ENCODE measurements at places on chromosomes 4 and X. TPM values are rescaled to one million over a fixed set of nuclear protein-coding genes. Genes with fewer than 3 reads are reported as not detected.

The FAM200B gene
- total RNA-seq = 34.9 TPM

DNA sequence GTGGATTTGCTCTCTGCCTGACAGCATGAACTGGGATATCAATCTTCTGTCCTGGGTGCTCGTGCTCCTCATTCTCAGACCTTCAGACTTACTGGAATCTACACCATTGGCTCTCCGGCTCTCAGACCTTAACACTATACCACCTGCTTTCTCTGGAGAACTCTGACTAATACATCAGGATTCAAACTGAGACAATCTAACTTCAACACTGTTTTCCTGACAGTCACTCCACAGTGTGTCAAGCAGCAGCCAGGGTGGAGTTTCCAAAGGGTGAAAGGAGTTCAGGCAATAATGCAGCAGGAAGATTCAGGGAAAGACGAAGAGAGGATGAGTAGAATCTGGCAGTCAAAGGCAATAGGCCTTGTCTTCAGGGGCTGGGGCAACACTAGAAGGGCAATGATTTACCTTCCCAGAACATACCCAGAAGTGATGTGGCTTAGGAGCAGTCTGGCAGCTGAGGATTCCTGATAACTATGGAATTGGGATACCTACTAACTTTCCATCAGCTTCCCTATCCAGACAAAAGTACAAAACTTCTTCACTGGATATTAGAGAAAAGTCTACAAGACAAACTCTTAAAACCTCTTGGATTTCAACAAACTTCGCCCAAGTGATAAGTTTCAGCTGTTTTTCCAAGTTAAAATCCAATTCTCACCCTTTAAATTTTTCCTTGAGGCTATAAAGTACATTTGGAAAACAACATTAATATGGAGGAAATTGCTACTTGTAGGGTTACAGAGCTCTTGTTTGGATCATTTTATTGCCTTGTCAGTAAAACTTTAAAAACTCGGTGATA, 58.4 kb upstream of the SLIT2 start:
- H3K36me3 ChIP-seq = no peaks in the 10 kb centered on the region
- no peak overlapping the region for H3K27ac ChIP-seq
- no peak overlapping the region for H3K4me3 ChIP-seq
- no peak for DNase-seq

- H3K36me3 ChIP-seq = no peaks in the 10 kb centered on the region
- DNase-seq = no peak
- no peak overlapping the region for H3K27ac ChIP-seq
- H3K4me1 ChIP-seq = no peaks in the 10 kb centered on the region
Measured at GRCh38 chr4:116453127-116453526, 632.2 kb downstream of the TRAM1L1 start.

The SCML2 gene
- 0.64 TPM for total RNA-seq

GRCh38 chr4:39978904-39979303, 1.2 kb upstream of the PDS5A start:
- H3K4me1 ChIP-seq = peaks cover 18% of the 10 kb centered on the region
- no peak overlapping the region for H3K4me3 ChIP-seq

- no peak for DNase-seq
- no peak overlapping the region for H3K27ac ChIP-seq
- no peaks in the 10 kb centered on the region for H3K27me3 ChIP-seq
- H3K36me3 ChIP-seq = no peaks in the 10 kb centered on the region
- no peaks in the 10 kb centered on the region for H3K4me1 ChIP-seq
- H3K4me3 ChIP-seq = no peak overlapping the region
Measured at GRCh38 chr4:174663216-174663615, 140.9 kb upstream of the HPGD start.

DNA sequence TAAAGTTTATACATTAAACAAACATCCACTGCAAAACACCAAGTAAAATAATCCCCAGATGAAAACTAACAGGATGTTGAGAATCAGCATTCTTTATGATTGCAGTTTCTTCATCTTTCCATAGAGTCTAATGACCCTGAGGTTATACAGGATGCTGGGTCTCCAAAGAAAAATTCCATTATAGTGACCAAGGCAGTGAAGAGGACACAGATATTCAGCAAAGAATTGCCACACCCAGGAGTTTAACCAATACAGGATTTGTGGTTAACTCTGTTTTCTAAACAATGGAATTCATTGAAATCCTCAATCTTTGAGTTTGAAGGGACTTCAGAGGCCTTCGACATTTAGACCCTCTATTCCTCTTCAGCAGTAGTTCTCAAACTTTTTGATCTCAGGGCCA, 76.2 kb upstream of the ESX1 start:
- no peaks in the 10 kb centered on the region for H3K4me1 ChIP-seq
- DNase-seq = no peak
- no peak overlapping the region for H3K27ac ChIP-seq
- no peaks in the 10 kb centered on the region for H3K36me3 ChIP-seq

DNA sequence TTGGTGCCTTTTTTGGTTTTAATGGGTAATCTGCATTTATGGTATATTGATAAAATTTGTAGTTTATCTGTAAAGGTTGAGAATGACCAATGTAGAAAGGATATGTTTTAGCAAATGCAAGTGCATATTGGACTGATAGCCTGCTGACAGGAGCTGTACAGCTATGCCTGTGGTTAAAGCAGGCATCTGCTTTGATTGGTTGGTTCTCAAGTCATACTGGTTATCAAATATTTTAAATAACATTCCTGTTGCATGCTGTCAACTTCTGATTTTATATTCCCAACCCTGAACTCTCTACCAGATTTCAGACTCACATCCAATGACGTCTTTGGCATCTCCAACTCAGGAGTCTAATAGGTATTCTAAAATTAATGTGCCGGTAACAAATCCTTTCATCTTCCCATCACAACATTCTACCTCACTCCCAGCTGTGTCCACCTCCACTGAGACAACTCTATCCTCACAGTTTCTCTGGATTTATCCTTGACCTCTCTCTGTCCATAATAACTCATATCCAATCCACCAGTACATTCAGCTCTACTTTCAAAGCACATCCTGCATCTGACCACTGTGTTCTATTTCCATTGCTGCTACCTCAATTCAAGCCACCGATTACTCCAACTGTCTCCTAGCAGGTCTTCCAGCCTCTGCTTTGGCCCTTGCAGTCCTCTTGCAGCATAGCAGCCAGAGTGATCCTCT, 125.7 kb downstream of the CAMK2D start:
- no peaks in the 10 kb centered on the region for H3K27me3 ChIP-seq
- no peak overlapping the region for H3K4me3 ChIP-seq
- DNase-seq = no peak
- no peaks in the 10 kb centered on the region for H3K36me3 ChIP-seq

DNA sequence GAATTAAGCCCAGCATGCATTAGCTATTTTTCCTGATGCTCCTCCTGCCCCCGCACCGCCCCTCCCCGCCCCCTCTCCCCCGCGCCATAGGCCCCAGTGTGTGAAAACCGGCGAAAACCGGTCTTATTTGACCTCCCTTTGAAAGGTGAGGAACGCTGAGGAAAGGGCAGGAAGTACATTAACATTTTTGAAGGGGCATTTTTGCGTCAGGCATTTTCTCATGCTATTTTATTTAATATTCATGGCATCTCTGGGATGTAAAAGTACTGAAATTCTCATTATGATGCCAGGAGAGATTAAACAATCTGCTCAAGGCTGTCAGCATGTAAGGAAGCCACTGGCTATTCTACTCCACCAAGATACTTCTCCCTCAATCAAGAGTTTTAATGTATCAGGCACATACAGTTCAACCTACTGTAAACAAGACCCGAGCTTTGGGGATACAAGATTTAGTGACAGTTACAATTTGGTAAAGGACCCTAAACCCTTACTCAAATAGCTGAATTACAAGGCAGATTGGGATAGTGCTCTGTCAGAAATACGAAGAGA, 1.2 kb upstream of the NMU start:
- no peaks in the 10 kb centered on the region for H3K36me3 ChIP-seq
- no peak overlapping the region for H3K4me3 ChIP-seq
- DNase-seq = no peak
- no peak overlapping the region for H3K27ac ChIP-seq
- no peaks in the 10 kb centered on the region for H3K27me3 ChIP-seq
- peaks cover 8% of the 10 kb centered on the region for H3K4me1 ChIP-seq

The BMPR1B gene
- total RNA-seq = 3.8 TPM

DNA sequence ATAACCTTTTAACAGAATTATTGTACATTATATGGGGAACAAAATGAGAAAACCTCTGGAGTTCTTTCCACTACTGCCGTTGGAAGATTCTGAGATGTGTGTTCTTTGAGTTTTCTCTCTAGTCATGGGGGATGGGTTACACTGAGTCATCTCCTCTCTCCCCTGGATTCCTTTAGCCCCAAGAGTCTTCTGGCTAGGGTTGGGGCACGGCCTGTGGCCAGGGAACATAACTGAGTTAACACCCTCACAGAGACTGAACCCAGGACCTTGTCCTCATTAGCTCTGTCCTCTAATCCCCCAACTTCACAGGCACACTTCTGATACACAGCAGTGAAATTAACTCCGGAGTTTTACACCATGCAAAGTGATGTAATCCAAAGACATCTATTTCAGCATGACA, 142.3 kb upstream of the F9 start:
- no peak for DNase-seq
- H3K36me3 ChIP-seq = no peaks in the 10 kb centered on the region
- no peaks in the 10 kb centered on the region for H3K4me1 ChIP-seq
- H3K27me3 ChIP-seq = no peaks in the 10 kb centered on the region
- H3K27ac ChIP-seq = no peak overlapping the region

DNA sequence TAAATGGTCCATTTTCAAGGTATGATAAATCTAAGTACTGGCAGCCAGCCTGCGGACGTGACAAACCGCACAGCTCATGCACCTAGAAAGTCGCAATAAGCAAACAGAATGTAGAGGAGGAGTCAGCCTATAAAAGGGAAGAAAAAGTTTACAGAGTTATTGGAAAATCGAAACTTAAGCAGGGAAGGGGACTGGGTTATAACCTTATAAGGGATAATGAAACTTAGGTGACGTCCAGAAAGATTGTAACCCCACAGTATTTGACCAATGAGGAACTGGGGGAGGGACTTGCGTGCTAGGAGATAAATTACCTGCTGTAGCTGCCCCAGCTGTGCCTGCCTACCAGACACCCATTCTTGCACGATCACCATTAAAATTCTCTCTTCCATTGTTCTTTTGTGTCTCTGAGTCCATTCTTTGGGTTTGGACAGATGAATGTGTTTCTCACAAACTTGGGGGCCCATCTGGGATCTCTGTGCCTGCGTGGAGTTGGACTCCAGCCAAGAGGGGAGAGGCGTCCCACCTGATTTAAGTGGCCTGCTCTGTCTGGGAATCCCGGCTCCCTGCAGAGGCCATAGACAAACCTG, 61.0 kb downstream of the ZCCHC12 start:
- H3K4me1 ChIP-seq = no peaks in the 10 kb centered on the region
- H3K27ac ChIP-seq = no peak overlapping the region
- DNase-seq = no peak
- H3K4me3 ChIP-seq = no peak overlapping the region
- H3K27me3 ChIP-seq = no peaks in the 10 kb centered on the region
- no peaks in the 10 kb centered on the region for H3K36me3 ChIP-seq

The MAP9 gene
- total RNA-seq = 5.2 TPM

GRCh38 chr4:11483046-11483445, 54.4 kb upstream of the HS3ST1 start:
- H3K4me1 ChIP-seq = no peaks in the 10 kb centered on the region

- DNase-seq = no peak
- no peaks in the 10 kb centered on the region for H3K4me1 ChIP-seq
- no peaks in the 10 kb centered on the region for H3K27me3 ChIP-seq
- H3K4me3 ChIP-seq = no peak overlapping the region
- H3K36me3 ChIP-seq = no peaks in the 10 kb centered on the region
Measured at GRCh38 chrX:12405306-12405705, 267.0 kb downstream of the FRMPD4 start.

DNA sequence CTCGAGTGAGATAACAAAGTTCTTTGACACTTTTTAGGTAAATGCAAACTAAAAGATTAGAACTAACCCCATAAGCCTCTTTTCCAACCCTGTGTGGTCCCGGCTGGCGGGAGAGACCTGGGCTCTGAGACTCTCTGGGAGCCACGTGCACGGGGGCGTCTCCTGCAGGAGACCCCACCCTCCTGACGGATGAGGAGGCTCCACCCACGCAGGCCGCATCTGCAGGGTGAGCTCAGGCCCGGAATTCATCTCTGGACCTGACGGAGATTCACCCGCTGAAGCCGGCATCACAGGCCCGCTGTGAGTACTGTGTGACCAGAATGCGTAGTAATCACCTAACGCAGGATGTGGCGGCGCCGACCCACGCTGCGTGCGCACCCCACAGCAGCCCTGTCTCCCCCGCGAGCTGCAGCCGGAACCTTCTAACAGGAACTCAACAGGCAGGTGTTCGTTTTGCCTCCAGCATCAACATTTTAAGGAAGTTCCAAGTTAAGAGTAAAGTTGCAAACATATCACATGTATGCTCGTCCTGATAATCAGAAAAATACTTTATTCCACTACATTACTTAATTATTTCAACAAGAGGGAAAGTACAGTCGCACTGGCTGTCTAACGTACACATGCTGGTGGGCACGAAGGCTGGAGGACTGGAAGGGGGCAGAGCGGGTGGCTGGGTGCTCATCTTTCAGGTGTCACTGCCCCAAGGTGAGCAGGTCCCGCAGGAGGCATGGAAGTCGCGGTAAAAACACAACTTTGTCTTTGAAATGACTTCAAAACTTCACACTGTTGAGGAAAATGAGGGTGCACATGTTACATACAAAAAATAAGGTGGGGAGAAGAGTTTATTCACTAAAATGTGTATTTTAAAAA, 44.5 kb downstream of the FGFRL1 start:
- no peak overlapping the region for H3K4me3 ChIP-seq
- no peak for DNase-seq
- H3K36me3 ChIP-seq = no peaks in the 10 kb centered on the region
- H3K4me1 ChIP-seq = peaks cover 11% of the 10 kb centered on the region

The DCUN1D4 gene
- total RNA-seq = 29.5 TPM

The CFP gene
- 25.4 TPM for total RNA-seq

The CT45A10 gene
- total RNA-seq = not detected

The IL2 gene
- total RNA-seq = not detected

The NEIL3 gene
- total RNA-seq = not detected

GRCh38 chr4:34723605-34724004, 1520.7 kb downstream of the ARAP2 start:
- no peaks in the 10 kb centered on the region for H3K27me3 ChIP-seq
- no peak overlapping the region for H3K27ac ChIP-seq
- no peaks in the 10 kb centered on the region for H3K4me1 ChIP-seq
- H3K36me3 ChIP-seq = no peaks in the 10 kb centered on the region

DNA sequence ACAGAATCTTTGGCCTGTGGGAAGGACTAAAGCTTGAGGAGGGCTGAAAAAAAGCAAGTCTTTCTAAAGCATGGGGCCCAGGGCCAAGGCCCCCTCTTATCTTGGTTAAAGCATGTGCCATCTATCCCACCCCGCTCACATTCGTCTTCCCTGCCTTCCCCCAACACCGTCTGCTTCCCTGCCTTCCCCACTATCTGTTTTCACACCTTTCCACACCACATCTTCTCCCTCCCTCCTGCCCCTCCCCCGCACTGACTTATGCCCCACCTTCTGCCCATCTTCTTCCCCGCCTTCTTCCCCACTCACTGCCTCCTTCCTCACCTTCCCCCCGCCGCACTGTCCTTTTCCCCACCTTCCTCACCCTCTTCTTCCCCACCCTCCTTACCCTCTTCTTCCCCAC, 890 bp upstream of the NAP1L5 start:
- H3K27ac ChIP-seq = no peak overlapping the region
- DNase-seq = no peak
- peaks cover 10% of the 10 kb centered on the region for H3K36me3 ChIP-seq
- H3K27me3 ChIP-seq = no peaks in the 10 kb centered on the region
